GM18507 (cell line): ENCODE measurements at places on chromosomes 7 and 10.

GRCh38 chr10:14975672-14976273 lies 16.6 kb downstream of the MEIG1 start:
- DNase-seq: no peak

- peak; percentile 22 for DNase-seq
Observed at GRCh38 chr7:116236020-116236630, 25.8 kb downstream of the TES start.

- no peak for DNase-seq
Observed at GRCh38 chr7:41451826-41452225, 251.1 kb downstream of the INHBA start.

DNA sequence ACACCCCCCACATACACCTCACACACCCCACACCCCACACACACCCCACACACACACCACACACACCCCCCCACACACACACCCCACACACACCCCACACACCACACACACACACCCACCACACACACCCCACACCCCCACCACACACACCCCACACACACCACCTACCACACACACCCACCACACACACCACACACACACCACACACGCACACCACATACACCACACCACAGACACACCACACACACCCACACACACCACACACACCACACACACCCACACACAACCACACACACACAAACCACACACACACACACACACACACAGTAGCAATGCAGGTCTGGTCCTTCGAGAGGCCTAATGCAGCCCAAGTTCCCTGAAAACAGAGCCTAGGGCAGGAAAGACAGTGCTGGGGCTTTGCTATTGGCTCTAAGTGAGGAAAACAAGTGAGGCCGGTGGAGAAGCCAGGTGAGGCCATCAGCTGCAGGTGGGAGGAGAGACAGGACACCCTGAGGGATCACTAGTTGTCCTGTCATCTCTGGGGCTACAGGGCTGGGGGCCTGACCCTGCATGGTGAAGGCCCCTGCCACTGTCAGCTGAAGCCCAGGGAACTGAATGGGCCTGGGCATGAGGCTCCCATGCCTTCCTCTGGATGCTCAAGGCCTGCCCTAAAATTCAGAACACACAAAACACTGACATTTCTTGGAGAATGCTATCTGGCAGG lies 92.6 kb downstream of the CYTH3 start:
- no peak for DNase-seq

DNA sequence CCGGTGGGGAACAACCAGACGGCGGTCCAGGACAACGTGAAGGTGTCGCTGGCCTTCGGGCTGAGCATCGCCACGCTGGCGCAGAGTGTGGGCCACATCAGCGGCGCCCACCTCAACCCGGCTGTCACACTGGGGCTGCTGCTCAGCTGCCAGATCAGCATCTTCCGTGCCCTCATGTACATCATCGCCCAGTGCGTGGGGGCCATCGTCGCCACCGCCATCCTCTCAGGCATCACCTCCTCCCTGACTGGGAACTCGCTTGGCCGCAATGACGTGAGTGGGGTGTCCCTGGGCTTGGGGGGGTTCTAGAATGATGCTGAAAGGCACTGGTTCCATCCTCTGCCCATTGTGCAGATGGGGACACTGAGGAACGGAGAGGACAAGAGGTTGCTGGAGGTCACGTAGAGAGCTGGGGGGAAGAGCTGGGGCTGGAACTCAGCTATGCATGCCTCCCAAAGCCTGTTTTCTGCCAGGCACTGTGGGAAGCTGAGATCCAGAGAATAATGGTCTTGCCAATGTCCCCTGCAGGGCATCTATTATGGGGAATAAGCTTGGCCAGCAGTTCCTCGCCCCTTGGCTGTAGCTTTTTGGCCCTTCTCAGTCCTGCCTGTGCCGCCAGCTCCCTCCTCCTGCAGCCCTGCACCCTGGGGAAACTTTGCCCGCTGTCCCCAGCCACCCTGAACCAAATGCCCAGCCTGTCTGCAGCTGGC lies 523 bp downstream of the AQP1 start:
- no peak for DNase-seq

DNA sequence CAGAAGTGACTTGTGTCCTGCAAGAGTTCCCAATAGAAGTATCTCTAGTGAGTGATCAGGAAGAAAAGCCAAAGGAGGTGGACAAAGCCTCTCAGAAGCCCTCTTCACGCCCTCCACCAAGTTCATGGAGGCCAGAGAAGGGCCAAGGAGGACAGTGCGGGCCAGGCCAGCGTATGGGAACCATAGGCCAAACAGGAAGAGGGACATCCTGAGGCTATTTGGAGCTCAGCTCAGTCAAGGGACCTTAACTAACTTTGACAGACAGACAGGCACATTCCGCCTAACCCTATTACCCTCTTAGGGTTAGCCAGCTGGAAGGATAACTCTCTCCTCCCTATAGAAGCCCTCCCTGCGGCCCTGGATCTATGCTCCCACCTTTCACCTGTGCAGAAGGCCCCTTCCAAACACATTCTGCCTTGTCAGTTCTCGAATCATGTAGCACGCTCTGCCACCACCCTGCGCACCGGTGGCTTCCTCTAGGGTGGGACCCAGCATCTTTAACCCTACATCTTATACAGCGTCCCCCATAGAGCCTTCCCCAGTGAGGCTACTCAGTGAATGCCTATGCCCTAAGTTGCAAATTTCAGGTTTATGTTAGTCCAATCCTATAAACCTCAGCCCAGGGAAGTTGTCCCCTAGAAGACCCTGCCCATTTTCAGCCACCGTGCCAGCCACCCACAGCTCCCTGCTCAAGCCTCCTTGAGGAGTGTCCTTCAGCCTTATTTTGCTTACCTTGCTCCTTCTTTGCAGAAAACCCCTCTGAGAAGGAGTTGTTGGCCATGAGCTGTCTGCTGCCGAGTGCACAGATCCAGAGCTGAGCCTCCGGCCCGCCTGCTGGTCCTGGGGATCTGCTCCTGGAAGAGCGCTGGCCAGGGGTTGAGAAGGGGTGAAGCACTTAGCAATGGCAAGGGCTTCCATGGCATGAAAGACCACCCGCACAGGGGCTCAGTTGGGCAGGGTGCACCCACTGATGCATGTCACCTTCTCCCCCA lies 36.9 kb downstream of the FRMPD2 start:
- DNase-seq: no peak

DNA sequence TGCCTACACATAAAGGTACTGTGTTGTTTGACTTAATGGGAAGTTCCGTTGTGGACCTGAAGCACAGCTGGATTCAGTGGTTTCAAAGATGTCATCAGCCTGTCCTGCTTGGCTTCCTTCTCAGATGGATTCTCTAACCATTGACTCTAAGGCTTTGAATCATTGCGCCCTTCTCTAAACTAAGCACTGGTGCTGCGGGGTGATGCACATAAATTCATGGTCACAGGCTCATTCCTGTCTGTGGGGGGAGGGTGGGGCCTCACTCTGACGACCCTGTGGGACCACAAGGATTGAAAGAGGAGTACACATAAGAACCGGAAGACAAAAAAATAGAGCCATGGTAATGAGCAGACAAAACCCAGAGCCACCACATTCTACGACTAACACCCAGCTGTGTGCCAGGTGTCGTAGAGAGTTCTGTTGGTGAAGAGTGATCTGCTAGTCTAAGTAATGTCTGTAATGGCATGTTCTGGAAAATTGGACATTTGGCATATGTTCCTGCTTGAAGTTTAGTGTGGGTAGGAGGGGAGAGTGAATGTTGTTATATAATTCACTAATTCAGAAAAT lies 97.3 kb upstream of the YAE1 start:
- DNase-seq: no peak

DNA sequence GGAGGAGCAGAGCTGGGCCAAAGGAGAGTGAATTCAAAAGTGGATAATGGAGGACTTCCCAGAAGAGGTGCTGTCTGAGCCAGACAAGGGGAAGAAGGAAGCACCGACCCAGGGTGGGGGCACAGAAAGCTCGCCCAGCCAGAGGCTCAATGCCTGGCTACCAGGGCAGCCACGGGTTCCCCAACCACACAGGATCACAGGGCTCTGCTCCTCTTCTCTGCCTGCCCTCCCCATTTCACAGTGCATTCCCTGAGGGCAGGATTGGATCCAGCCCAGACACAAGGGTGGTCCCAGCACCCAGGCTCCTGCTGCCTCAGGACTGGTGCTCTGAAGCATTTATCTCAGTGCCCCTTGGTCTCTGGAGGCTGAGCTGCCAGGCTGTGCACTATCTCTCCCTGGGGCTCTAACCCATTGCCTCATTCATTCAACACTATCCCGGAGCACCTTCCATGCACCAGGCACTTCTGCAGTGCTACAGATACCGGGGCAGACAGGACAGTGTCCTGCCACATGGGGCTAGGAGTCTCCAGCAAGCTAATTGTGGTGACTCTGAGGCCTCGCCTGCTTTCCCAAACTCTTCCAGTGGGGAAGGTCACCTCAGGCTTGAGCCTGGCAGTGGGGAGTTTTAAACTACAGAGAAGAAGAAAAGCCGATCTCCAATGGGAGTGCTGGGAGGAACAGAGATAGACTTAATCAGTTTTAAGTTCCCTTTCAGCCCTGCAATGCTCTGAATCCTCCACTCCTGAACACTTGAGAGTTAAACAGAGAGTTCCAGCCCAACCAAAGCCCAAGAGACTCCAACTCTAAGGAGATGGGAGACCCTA lies 201.8 kb upstream of the ZMIZ1 start:
- no peak for DNase-seq

DNA sequence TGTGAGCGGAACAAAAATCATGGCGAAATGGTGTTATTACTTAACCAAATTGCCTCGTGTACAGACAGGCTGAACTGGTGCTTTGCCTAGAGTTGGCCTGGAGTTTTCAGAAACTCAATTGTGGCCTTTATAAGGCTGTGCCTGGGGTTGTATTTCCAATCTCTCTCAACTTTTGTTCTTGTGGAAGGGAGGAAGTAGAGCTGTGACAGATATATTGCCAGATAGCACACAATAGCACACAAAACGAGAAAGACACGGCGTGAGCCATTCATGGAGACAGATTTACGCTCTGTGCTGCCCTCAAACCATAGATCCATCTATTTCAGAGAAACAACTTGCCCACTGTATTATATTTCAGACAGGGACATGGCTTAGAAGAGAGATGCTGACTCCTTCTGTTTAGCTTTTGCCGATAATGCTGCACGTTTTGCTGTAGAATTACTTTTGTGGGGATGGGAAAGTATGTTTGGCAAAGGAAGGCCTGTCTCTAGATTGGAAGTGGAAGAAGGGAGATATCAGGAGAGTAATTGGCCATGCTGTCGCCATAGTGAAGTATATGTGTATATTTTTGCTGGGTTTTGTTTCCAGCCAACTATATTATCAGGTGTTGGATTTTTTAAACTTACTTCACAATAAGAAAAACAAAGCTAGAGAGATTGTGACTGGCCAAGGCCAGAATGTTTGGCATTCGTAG lies 80.4 kb downstream of the AUTS2 start:
- no peak for DNase-seq

- DNase-seq: no peak
Observed at GRCh38 chr10:17026686-17027485, 102.7 kb downstream of the CUBN start.

DNA sequence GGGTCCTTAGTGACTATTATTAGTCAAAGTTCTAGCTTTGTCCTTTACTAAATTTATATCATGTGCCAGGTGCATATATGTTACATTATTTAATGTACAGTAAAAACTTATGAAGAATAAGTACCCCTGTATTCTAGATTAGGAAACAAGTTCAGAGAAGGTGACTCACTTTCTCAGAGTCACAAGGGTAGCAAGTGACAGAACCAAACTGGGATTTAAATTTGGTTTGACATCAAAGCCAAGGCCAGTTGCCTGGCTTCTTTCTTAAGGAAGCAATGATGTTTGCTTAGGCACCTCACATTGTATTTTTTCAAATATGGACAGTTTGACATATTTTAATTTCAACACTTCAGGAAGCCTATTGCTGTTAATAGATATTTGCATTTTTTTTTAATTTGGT lies 2.5 kb downstream of the LSM8 start:
- no peak for DNase-seq

- no peak for DNase-seq
Observed at GRCh38 chr7:131250331-131250730, 77.3 kb upstream of the MKLN1 start.
